Astrocyte (in vitro differentiated cells and primary cell): ENCODE measurements at places on chromosomes 13 and 19. TPM values are rescaled to one million over a fixed set of nuclear protein-coding genes. Genes with fewer than 3 reads are reported as not detected.
A peak's percentile ranks its signal among the peaks of the same experiment; 100 is the strongest.

DNA sequence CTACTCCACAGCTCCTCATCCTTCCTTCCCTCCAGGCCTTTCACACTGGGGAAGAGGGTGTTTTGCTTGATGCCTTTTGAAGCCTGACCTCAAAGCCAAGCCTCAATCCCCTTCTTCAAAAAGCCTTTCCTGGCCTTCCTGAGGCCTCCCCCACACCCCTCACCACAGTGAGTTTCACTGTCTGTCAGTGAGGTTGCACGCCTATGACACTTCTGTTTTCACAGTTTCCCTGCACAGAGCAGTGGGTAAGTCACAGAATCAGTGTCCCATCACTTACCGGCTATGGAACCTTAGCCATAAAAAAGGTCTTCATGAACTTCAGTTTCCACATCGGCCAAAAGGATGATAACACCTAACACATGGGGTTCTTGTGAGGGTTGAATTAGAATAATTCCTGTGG is 371.4 kb downstream of the UQCRFS1 start:
- no peak for DNase-seq

DNA sequence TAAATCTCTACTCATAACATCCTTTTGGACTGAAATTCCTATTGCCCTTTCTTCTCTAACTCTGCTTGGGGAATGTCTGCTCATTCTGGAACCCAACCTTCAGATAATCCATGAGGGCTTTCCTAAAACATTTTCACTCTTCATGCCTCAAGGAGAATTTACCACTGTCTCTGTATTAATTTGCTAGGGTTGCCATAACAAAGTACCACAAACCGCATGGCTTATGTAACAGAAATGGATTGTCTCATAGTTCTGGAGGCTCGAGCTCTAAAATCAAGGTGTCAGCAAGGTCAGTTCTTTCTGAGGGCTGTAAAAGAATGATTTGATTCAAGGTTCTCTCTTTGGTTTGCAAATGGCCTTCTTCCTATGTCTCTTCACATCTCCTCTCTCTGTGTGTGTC is 209.7 kb downstream of the LACC1 start:
- DNase-seq = no peak

- DNase-seq = no peak
Observed at GRCh38 chr19:57380923-57381322, 8.7 kb upstream of the ZNF548 start.

DNA sequence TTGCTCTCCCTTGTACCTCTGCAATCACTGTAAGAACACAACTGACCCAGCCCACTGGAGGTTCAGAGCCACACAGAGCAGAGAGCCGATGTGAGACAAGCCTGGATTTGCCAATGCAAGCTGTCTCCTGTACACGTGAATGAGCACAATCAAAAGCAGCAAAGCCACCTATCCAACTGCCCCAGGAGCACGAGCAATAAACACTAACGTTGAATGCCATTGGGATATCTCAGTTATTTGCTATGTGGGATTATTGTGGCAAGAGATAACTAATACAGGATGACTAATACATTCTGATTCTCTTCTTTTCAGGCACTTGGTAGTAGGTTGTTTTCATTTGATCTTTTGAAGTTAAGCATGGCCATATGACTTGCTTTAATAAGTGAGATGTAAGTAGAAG is 85.2 kb upstream of the FAM216B start:
- DNase-seq = peak; percentile 86

GRCh38 chr19:990746-991145 is 6.6 kb downstream of the WDR18 start:
- no peak for DNase-seq

GRCh38 chr19:17264641-17264979 is at the start of gene USHBP1:
TSS of gene USHBP1 (minus strand) at chr19:17264745. CDS start at chr19:17264299, 446 bp downstream.
- DNase-seq = no peak

- peak; percentile 10 for DNase-seq
Observed at GRCh38 chr19:44623080-44623479, 9.7 kb downstream of the IGSF23 start.

The DACT3 gene
- 19.8 and 27.7 TPM in 2 replicates for total RNA-seq

DNA sequence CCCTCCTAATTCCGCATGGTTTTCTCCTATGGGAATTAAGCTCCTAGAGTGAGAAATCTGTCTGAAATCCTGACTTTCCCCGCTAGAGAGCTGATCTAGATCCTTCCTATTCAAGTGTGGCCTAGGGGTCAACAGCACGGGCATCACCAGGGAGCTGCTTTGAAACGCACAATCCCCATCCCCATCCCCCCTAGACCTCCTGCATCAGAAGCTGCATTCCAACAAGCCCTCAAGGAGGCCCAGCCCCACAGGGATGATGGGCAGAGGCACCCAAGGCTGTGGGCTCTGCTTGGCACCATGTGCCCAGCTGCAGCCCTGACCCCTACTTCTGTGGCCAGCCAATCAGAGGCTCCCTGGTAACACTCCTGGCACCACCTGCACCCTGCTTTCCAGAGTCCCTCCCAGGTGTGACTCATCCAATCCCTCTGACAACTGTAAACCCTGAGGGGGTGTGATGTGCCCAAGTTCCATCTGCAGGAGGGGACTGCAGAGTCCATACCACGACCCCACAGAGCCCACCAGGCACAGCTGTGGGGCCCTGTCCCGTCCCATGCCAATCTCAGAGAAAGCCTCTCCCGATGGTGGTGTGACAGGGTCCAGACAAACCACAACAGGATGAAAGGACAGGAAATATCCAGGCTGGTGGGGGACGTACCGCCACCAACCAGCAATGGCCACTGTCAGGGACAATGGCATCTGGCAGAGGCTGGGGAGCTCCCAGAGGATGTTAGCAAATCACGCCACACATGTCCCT is 19.8 kb upstream of the SLC35E1 start:
- no peak for DNase-seq

- DNase-seq = no peak
Observed at GRCh38 chr13:98279473-98280175, 102.6 kb upstream of the RNF113B start.

GRCh38 chr19:5867201-5868136 is 2.9 kb downstream of the FUT5 start:
- DNase-seq = no peak

The ZNF813 gene
- total RNA-seq = 3.7 and 4.1 TPM in 2 replicates

GRCh38 chr13:55937180-55937579 is 1203.5 kb upstream of the PRR20A start:
- no peak for DNase-seq

- DNase-seq = no peak
Observed at GRCh38 chr13:100473087-100473486, 115.5 kb downstream of the GGACT start.

DNA sequence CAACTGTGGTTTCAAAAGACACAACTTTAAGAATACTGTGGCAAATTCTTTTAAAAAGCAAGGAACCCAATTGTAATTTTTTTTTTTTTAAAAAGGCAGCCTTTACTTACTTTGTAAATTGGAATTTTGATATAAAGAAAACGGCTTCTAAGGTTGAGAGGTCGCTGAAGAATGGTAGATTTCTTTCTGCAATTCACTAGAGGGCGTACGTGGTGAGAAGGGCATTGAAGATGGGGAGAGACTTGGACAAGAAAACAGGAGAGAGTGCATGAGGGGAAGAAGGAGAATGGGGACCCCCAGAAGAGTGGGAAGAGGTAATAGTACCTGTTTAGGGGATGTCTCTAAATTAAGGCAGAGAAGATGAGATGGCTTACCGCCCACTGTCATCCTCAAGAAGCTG is 33.5 kb upstream of the PABPC3 start:
- DNase-seq = no peak

GRCh38 chr13:51420681-51421490 is 31.9 kb downstream of the INTS6 start:
- no peak for DNase-seq

DNA sequence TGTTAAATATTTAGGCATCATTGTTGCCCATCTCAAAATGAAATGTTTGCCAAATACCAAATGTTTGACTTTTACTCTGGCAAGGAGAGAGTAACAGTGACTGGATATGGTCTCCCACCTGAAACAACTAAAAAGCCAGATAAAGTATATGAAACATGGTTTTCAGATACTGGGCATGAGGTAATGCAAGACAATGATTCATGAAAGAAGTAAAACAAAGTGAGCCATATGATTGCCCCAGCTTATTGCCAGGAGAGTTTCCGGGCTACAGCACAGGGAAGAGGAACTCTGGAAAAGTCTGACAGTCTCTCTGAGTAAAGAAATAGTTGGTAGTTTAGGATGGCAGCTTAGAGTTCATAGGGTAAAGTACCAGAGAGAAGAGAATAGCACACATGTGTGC is 354.6 kb downstream of the DNAJC15 start:
- DNase-seq = peak; percentile 91

DNA sequence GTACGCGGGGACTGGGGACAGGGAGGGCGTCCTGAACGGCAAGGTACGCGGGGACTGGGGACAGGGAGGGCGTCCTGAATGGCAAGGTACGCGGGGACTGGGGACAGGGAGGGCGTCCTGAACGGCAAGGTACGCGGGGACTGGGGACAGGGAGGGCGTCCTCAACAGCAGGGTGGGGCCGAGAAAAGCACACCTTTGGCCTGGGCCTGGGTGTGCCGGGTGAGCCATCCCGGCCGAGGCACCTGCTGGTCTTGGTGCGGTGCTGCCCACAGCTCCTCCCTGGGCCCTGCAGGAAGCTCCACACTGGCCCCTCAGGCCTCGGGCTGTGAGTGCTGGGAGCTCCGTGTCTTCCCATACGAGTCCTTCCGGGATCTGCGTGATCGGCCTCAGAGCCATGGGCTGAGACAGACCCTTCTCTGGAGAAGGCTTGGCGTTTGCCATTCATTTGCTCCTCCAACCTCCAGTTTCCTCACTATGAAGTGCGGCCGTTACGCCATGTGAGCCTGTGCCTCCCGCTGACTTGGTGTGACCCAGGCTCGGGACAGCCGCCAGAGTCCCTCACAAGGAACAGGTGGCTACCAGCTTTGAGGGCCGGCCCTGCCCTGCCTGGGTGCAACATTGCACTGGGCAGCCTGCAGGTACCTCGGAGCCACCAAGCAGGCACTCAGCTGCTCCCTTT is 7.8 kb upstream of the ZNF554 start:
- no peak for DNase-seq

The CYP4F11 gene
- total RNA-seq = not detected in 2 replicates

- DNase-seq = no peak
Observed at GRCh38 chr19:3695124-3695733, 5.0 kb downstream of the PIP5K1C start.

DNA sequence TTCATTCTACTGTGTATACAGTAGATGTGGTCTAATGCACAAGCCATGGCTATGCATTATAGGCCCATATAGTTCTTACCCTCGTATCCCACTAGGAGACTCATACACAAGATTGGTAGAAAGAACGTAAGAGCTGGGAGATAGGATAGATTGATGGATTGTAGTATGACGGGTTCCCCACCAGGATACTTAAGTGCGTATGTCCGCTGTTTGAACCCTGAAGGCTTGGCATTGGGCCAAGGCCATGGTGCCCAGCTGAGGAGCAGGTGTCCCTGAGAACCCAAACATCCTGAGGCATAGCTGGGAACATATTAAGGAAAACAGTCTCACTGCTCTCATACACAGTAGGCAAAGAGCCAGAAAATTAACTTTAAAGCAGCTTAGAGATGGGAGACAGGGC is 617.5 kb upstream of the KLF12 start:
- DNase-seq = no peak

The CASP14 gene
- not detected in 2 replicates for total RNA-seq

- DNase-seq = peak; percentile 92
Observed at GRCh38 chr13:45328661-45329111, 12.3 kb downstream of the TPT1 start.

DNA sequence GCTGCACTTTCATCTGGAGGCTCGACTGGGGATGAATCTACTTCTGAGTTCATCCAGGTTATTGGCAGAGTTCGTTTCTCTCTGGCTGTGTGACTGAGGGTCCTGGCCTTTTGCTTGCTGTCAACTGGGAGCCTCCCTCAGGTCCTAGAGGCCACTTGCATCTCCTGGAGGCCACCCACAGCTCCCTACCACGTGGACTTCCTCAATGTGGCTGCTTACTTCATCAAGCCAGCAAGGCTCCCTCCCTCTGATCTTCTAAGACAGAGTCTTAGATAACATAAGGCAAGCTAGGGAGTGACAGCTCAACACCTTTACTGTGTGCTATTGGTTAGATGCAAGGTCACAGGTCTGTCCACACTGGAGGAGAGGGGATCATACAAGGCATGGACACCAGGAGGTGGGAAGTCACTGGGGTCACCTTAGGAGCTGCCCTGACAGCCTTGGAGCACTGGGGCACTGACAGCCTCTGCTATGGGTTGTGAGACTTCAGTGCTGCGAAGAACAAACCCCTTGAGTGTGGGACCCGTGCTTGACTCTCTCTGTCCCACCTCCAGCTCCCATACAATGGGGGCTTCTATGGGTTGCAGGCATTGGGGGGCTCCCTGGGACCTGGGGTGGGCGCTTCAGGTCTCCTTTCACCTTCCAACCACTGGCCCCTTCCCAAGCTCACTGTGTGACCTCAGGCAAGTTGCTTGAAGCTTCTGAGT is 5.3 kb downstream of the FAM187B start:
- no peak for DNase-seq

- peak; percentile 13 for DNase-seq
Observed at GRCh38 chr19:19185853-19186740, 5.9 kb downstream of the BORCS8 start.

The CBARP gene
- 18.8 and 19.8 TPM in 2 replicates for total RNA-seq

- DNase-seq = no peak
Observed at GRCh38 chr13:110475550-110476219, 85.8 kb downstream of the RAB20 start.

DNA sequence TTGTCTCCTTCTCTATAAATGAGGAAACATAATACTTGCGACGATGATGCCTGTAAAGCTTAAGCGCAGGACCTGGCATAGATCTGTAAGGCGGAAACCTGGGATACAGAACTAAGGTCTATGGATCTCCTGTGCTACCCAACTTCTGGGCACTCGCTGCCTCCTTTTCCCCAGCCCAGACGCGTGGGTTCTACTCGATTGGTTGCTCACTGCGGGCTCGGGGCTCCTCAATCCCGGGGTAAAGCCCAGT is 615 bp upstream of the PSMC4 start:
- no peak for DNase-seq

DNA sequence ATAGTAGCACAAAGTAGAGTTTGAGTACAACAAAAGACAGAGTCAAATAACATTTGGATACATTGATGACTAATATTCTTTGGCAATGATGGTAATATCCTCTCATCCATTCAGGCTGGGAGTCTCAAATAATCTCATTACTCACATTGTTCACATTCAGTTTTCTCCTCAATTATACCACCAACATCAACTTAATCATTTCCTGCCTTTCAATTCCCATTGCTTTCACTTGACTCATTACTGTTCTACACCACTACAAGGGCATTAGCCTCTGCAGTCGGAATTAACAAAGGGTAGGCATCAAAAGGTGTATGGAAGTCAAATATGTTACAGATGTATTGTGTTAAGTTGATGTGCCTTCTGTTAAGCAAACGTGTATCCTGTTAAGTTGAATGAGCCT is 518.4 kb upstream of the SLITRK1 start:
- peak; percentile 97 for DNase-seq

- no peak for DNase-seq
Observed at GRCh38 chr19:3142781-3143337, 7.0 kb downstream of the GNA15 start.

- DNase-seq = no peak
Observed at GRCh38 chr13:50425772-50426171, 410.5 kb downstream of the KCNRG start.

DNA sequence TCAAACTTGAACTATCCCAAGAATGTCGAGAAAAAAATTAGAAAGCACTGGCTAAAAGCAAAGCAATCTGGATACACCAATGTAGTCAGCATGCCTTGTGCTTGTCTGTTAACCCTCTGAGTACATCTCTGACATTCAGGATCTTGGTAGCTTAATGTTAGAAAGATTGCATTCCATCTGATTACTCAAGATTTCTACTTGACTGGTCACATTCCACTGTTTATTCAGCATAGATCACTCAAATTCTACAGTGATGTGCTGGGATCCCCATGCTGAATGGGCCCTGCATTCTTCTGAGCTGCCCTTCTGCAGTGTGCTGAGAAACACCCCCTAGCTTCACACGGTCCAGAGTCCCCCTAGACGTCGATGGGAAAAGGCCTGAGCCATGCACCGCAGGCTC is 295.4 kb upstream of the MAB21L1 start:
- DNase-seq = peak; percentile 96
